Activated CD4-positive, alpha-beta T cell treated with anti-CD3 and anti-CD28 coated beads, Interleukin-2, amount 50 U/mL, for 24 hours (primary cell): ENCODE measurements at places on chromosomes 16 and 17.

DNA sequence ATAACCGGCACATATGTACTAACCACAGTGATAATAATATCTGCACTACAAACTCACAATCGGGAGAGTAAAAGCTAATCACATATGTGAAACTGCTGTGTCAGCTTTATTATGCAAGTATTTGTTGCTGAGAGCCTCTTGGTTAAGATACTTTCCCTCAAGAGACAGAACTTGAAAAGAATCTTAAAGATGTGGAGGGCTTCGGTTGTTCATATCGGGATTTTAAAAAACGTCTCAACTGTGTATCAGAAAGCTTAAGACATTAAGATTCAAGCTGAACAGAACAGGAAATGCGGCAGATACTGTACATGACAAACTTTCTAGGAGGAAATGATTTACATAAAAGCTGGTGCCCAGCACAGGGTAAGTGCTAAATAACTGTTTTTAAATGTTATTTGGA lies 27.5 kb upstream of the HLF start:
- no peak for DNase-seq

- DNase-seq, result no peak
Observed at GRCh38 chr16:85687651-85688471, 893 bp downstream of the GINS2 start.

DNA sequence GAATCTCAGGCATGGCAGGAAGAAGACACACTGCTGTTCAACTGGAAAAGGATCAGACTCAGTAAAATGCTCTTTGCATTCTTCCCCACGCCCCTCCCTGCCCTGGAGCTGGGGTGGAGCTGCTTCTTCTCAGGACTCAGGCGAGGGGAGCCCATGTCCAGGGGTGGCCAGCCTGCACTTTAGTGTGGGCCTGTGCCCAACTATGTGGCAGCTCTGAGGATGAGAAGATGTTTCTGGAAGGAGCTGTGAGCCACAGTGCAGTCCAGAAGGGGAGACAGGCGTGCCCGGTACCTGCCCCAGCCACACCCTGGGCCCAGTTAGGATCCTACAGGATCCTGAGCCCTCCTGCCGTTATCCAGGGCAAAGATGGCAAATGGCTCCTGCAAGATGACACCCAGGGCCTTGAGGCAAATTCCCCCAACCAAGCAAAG lies 120.3 kb downstream of the ANKRD11 start:
- no peak for DNase-seq

- DNase-seq, result no peak
Observed at GRCh38 chr16:15855704-15856003, 1.2 kb downstream of the MYH11 start.

GRCh38 chr16:48323783-48324775 lies 61.1 kb downstream of the SIAH1 start:
- no peak for DNase-seq

- no peak for DNase-seq
Observed at GRCh38 chr16:85430523-85431421, 182.3 kb upstream of the GSE1 start.

DNA sequence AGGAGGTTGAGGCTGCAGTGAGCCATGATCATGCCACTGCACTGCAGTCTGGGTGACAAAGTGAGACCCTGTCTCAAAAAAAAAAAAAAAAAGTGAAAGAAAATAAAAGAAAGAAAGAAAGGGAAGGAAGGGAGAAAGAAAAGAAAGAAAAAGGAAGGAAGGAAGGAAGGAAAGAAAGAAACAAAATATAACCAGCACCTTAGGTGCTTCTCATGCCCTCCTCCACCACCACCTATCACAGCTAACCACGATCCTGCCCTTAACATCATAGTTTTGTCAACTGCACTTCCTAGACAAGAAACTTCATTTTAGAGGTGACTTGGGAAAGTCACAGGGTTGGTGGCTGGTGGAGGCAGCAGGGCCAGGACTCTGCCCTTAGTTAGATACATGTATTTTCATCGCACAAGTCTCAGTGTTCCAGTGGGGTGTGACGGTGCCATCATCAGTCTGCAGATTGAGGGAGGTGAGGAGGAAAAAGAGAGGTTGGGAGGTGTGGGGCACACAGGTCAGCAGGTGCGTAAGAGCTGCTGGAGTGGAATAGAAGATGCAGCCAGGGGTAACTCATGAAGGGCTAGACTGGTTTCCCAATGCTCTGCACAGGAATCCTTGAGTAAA lies 10.0 kb downstream of the SUPT4H1 start:
- DNase-seq, result no peak

GRCh38 chr16:20181416-20181815 lies 107.7 kb upstream of the GPR139 start:
- DNase-seq, result no peak

DNA sequence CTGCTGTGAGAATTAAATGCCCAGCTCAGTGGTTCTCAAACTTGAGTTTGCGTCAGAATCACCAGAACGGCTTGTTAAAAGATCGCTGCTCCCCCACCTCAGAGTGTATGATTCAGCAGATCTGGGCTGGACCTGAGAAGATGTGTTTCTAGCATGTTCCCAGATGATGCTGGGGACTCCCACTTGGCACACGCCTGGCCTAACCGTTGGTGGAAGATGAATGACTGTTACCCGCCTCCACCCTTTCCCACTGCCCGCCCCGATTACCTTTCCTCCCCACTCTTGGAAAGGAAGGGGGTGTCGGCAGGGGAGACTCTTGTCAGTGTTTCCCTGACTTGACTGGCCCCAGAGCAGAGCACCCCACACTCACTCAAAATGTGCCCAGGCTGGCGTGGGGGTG lies 29.3 kb upstream of the ABCC3 start:
- no peak for DNase-seq

- no peak for DNase-seq
Observed at GRCh38 chr16:85407-85782, 7.4 kb downstream of the MPG start.

DNA sequence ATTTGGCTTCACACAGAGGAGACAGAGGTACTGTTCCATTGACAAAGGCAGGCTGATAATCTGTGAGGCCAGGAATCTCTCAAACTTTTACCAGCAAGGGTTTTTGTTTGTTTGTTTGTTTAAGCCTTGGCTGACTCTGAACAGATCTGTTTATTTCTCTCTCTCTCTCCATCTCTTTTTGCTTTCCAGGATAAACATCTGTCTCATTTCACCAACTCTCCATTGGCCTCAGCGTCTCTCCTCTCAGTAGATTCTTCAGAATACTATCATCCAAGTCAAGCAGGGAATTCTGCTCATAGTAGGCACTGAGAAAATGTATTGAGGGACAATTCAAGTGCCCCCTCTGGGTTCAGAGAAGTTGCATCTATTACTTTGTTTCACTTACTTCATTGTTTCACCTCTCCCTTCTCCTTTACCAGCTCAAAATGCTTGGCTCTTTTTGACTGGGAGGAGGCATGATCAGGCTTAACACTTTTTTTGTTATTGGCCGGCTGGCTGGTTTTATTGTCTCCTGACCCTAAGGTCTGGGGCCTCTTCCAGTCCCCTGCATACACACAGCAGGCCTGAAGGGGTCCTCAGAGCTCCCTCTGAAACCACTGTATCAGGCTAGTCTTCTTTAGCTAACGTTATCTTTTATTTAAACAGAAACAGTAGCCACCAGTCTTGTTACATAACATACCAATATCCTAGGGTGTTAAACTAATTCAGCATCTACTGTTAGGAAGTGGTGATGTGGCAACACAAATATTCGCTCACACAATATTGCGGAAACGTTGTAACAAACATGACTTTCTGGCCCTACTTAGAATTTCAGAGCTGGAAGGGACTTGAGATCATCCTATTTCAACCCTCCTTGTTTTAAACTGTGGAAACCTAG lies 2.0 kb upstream of the YPEL2 start:
- DNase-seq, result no peak

DNA sequence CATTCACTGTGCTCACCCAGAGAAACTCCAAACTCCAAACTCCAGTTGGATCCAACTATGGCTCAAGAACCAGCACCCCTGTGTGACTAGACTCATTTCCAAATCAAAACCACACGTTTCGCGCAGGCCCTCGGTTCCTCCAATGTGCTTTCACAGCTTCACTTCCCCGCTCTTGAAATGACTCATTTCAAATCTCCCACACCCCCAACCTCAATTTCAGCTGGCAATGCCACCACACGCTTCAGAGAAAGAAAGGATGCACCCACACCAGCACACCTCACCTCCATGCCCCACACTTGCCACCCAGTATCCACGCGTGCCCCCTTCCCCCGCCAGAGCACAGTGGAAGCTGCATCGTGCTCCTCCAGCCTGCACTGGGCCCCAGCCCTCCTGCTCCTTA lies 9.0 kb downstream of the TMEM92 start:
- DNase-seq, result peak; percentile 7

DNA sequence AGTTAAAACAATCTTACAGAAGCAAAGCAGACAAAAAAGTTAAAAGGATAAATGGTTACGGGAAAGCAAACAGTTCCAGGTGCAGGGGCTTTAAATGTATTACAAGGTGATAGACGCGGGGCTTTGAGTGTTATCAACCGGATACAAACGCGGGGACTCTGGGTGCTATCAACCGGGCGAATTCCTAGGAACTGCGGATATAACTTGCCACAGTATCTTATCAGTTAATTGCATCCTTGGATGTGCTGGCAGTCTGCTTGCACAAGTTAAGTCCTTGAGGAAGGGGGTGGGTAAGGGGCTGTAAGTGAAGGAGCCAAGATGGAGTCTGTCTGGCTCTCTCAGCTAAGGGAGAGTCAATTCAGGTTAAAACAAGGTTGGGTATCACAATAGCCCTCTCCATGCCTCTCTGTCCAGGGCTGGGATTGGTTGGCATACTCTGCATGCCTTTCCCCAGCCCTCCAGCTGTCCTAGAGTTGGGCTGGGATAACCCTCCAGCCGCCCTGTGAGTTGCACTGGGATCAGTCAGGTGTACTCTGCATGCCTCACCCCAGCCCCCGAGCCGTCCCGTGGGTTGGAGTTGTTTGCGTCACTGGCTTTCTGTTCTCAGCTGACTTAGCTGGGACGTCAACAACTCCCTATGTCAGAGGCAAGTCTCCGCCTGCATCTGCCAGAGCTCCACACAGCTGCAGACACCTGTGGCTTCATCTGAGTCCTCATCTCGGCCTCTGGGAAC lies 40.9 kb downstream of the TMEM235 start:
- peak; percentile 54 for DNase-seq

- DNase-seq, result no peak
Observed at GRCh38 chr16:12087901-12088421, 111.4 kb downstream of the SNX29 start.

DNA sequence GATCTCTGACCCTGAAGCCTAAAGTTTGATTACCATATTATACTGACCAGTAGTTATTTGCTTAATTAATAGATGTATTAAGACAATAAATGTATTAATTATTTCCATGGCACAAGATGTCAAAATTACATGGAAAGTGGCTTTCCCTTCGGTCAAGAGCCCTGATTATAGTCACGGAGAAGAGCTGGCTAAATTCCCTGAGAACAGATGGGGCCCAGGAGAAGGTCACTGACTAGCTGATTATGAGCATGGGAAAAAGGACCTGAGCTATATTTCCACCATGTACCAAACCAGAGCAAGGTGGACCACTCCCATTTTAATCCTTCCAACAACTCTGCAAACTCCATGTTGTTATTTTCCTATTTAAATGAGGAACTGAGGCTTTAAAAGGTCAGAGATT lies 12.9 kb upstream of the MYO18A start:
- DNase-seq, result no peak

- no peak for DNase-seq
Observed at GRCh38 chr16:30004811-30005242, 6.0 kb downstream of the DOC2A start.

DNA sequence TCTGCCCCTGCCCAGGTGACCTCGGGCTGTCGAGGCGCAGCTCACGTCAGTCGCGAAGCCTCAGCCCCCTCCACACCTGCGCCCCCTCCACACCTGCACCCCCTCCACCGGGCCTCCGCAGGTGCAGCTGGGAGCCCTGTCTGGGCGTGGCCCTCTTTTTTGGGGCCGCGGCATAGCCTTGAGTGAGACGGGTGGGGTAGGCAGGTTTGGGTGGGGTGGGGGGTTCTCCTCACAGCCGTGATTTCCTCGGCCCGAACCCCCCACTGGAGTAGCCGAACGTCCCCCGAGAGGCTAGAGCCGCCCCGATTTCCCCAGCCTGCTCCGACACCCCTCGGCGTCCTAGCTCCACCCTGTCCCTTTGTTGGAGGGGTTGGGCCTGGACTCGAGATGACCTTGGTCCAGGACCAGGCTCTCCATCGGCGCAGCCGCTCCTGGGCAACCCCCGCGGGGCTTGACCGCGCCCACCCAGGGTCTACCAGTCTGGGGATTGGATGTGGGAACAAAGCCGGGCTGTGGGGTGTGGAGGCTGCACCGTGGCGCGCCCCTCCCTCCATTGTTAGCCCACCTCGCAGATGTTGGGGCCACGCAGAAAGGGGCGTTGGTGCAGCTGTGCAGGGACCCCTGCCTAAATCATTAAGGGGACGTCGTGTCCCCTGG lies 626 bp downstream of the TUBB3 start:
- no peak for DNase-seq

DNA sequence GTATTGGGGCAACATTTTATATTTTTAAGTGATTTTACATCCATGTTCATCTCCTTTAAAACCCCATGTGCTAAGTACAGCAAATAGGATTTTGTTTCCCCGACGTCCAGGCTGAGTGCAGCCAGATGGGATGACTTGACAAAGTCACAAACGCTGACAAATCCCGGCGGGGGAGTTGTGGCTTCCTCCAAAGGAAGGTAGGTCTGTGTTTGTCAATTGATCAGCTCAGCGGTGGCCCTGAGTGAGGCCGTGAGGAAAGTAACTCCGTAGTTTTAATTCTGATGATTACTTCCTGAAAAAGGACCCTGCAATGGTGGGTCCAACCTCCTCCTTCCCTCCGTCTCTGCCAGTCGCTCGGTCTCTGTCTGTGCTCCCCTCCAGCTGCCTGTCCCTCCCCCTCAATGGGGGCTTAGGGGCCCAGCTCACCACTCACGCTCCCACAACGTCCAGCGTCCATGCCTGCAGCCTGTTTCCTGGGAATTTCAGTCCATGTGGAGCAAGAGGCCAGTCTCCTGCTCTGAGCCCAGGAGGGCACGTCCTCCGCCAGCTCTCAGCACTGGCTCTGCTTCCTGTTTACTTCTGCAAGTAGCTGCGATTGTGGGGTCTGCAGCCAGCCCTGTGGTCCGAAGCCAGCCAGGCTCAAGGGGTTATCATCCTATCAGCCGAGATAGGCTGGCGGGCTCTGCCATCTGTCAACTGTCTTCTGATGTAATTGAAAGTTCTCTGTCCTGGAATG lies 209.4 kb upstream of the FOXF1 start:
- no peak for DNase-seq
